ENCODE measurements at places on chromosomes 12 and 14.
A peak's percentile ranks its signal among the peaks of the same experiment; 100 is the strongest.

DNA sequence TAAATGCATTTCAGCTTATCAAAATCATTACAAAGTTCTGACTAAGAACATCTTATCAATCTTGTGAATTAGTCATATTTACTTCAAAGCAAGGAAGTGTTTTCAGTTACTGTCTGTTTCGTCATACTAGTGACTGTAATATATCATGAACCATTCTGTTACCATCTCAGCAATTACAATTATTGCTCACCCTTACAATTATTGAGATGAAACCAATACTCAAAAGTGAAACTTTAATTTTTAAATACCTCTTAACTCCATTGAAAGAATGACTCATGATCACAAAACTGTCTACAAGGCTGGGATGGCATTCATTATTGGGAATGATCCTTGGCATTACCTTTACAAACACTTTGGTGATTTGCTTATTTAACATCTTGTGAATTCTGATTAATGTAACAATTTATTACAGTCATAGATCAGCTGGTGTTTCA is 90.3 kb downstream of the RPS6KA5 start:
- peak; percentile 4 for DNase-seq

DNA sequence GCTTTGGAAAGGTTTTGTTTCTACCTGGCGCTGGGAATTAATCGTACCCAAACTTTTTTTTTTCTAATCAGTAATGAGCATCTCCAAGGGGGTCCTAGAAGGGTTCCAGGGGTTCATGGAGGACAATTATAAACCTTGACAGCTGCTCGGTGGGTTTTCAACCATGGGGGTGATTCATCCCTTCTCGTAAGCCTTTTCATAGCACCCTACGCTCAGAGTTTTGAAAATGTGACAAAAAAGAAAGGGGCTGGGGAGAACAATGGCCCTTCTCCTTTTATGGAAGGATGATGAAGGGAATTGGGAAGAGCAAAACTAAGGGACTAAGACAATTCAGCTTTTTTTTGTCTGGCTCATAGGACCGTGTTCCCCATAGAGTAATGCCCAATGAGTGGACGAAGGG is 196.7 kb downstream of the ZFP36L1 start:
- DNase-seq = no peak

GRCh38 chr14:34081101-34081575 is 130.3 kb upstream of the EGLN3 start:
- DNase-seq = peak; percentile 65

- DNase-seq = no peak
These were observed 1.9 kb upstream of the TSPAN9 start for GRCh38 chr12:3075315-3075714.

GRCh38 chr12:114902665-114903064 is 218.7 kb upstream of the TBX3 start:
- no peak for DNase-seq

- no peak for DNase-seq
These were observed 41.8 kb upstream of the P2RX7 start for GRCh38 chr12:121090586-121091514.

GRCh38 chr12:95269892-95270291 is 52.3 kb downstream of the VEZT start:
- no peak for DNase-seq

GRCh38 chr14:87205811-87206210 is 787.2 kb downstream of the GALC start:
- DNase-seq = no peak

GRCh38 chr12:64090047-64090446 is 132.0 kb downstream of the KICS2 start:
- DNase-seq = no peak

GRCh38 chr14:74637178-74637550 is 25.1 kb upstream of the LTBP2 start:
- no peak for DNase-seq

GRCh38 chr14:23063601-23064000 is 6.3 kb upstream of the CDH24 start:
- no peak for DNase-seq

DNA sequence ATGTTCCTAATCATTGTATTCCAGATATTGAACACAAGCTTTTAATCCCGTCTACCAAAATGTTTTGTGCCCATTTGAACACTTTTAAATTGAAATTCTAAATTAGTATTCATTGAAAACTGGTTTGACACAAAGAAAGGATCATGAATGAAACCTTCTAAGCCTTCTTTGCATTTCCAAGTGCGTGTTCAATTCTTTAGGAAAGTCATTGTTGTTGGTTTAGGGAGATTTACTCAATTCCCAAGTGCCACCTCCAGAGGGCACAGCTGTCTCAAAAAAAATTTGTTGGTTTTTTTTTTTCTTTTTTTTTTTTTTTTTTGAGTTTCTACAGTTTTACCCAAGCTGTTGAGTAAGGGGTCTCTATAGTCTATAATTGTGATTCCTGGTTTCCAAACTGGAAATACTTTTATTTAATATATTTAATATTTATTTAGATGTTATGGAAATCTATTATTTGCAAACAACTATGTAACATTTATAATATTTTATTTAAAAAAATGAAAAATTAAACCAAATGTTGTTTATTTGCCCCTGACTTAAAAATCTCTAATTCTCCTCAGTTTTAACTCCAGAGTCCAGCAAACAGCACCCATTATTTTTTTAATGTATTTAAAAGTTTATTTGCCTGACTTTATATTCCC is 79.9 kb downstream of the NEDD1 start:
- DNase-seq = peak; percentile 41

DNA sequence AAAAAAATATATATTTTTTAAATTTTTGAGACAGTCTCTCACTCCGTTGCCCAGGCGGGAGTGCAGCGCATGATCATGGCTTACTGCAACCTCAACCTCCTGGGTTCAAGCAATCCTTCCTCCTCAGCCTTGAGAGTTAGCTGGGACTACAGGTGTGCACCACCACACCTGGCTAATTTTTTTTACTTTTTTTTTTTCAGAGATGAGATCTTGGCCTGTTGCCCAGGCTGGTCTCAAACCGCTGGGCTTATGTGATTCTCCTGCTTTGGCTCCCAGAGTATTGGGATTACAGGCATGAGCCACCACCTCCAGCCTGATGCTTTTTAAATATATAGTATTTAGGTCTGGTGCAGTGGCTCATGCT is 24.5 kb downstream of the MDM2 start:
- no peak for DNase-seq

GRCh38 chr14:63432228-63432627 is 110.9 kb downstream of the PPP2R5E start:
- no peak for DNase-seq

DNA sequence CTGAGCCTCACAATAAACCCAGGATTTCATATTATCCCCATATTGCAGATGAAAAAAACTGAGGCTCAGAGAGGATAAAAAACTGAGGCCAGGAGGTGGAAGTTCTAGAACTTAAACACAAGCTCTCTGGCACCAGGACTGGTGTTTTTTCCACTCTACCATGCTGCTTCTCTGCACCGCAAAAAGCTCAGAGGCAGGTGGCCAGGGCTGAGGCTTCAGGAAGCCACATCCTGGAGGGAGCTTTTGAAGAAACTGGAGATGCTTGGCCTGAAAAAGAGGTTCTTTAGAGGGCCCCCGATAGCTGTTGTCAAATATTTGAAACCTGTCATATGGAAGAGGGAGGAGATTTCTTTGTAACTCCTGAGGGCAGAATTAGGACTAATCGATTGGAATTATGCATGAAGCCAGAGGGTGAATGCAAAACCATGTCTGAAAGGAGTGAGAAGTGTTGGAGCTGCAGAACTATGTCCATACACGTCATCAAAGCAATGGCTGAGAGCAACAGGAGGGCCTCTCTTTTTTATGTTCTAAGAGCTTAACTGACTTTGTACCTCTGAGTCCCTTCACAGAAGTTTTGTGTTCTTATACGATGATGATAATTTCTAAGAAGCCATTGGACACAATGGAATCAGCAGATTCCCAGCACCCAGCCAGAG is 448.6 kb downstream of the FUT8 start:
- DNase-seq = no peak

DNA sequence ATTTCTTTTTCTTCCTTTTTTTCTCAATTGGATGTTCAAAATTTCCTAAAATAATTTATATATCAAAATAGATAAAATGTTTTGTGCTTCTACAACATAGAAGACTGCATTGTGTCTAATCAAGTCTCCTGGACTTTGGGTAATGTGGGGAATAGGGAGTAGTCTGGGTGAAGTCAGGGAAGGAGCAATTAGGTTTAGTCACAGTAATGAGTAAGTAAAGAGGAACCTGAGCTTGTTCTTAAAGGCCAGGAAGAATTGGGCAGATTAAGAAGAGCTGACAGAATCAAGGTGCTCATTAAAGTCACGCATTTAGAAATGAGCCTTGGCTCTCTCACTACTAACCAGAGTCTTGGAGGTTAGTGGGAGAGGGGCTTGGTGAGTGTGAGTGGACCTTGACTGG is 233.3 kb upstream of the SSTR1 start:
- DNase-seq = no peak

DNA sequence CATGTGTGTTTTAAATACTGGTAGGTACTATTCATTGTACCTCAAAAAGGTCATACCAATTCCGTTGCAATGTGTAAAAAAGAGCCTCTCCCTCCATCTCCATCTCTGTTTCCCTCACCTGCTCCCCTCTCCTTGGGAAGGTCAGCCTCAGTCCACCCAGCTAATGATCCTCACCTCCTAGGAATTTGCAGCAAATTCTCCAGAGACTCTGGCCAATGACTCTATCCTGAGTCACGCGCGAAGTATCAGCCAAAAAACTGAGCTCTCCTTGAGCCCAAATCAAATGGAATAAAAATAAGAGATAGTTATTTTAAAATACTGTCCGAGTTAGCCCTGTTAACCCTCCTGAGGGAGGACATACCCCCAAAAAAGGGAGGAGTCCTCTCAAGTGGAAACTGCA is 148.4 kb downstream of the DPF3 start:
- DNase-seq = peak; percentile 86

DNA sequence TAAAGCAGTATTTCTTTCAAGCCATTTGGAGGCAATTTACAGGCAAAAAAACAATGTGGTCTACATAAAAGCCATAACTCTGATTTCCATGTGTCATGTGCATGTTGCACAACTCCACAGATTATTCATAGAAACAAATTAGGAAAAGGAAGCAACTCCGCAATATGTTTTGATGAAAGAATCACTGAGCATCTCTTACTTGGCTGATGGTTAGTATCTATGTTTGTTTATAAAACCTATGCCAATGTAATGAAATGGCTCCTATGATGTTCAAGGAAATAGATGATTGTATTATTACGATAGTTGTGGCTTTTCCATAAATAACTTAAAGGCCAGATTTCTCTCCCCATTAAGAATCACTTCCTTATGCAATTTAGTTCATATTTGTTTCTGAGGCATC is 373.7 kb downstream of the CCDC91 start:
- DNase-seq = no peak

DNA sequence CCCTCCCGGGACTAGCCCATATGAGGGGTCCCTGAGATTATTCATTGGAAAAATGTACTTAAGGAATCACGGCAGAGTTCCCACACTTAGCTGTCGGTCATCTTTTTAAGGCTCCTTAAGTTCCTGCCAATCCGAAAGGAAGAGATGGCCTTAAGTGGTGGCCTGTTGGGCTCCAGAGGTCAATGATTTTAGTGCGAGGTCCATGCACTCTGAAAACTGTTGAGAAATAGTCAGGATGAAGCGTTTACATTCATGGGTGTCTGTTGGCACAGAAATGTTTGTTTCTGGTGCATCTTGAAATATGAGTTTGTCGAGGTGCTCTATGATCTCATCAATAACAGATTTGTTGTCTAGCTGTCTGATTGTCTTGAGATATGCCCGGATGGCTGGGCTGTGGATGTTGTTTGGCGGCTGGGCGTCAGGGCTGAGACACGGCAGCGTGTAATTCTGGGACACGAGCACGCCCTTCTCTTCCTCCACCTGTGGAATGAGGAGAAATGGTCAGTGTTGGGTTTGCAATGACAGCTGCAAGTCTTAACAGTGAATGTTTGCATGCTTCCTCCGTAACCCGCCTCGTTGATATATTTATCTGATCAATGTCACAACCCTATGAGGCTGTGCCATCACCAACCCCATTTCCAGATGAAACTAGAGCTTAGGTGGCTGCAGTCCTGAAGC is 1.6 kb downstream of the IL31 start:
- DNase-seq = no peak

GRCh38 chr12:72082986-72083820 is 144.6 kb downstream of the TPH2 start:
- DNase-seq = no peak

GRCh38 chr12:91355150-91356006 is 172.8 kb upstream of the DCN start:
- peak; percentile 72 for DNase-seq

GRCh38 chr14:90870950-90871604 is 54.8 kb upstream of the TTC7B start:
- DNase-seq = no peak

- no peak for DNase-seq
These were observed 13.6 kb downstream of the CTDSP2 start for GRCh38 chr12:57832966-57833365.

DNA sequence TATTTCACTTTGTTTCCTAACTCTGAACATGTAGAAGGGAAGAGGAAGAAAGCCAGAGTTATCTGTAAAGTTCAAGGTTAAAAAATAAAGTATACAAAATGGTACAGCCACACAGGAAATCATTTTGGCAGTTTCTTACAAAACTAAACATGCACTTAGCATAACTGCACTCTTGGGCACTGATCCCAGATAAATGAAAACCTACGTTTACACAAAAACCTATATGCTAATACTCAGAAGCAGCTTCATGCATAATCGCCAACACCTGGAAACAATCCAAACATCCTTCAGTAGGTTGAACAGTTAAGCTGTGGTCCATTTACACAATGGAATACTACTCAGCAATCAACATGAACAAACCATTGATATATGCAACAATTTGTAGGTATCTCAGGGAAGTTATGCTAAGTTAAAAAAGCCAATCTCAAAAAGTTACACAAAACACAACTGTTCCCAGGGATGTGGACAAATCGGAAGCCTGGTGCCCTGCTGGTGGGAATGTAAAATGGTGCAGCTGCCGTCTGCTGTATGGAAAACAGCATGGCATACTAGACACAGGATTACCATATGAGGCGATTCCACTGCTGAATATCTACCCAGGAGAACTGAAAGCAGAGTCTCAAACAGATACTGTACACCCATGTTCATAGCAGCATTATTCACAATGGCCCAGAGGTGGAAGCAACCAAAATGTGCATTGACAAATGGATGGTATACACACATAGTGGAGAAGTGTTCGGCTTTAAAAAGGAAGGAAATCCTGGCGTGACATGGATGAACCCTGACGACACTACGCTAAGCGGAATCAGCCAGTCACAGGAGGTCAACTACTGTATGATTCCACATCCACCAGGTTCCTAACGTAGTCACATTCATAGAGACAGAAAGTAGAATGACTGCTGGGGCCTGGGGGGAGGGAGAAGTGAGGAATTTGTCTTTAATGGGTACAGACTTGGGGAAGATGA is 37.7 kb downstream of the NRDE2 start:
- no peak for DNase-seq
